ENCODE measurements at places on chromosomes 11 and 22. TPM values are rescaled to one million over a fixed set of nuclear protein-coding genes. Genes with fewer than 3 reads are reported as not detected.

DNA sequence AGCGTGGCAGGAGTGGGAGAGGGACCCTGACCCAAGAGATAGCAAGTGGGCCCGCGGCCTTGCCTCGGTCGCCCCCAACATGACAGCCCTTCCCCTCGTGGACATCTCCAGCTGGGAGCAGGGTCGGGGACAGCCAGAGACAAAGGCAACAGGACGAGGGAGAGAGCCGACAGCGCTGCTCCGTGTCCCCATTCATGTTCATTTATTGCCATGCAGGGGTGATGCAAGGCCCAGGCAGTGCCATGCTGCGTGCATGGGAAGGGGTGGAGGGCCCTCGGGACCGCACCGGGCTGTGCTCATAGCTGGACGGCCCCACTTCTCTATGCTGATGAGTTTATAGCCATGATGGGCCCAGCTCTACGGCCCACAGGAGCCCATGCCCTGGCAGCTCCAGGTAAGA lies 12.7 kb downstream of the MRPL23 start:
- no peak for DNase-seq
- H3K27me3 ChIP-seq = no peaks in the 10 kb centered on the region
- H3K4me1 ChIP-seq = no peaks in the 10 kb centered on the region
- no peaks in the 10 kb centered on the region for H3K36me3 ChIP-seq

The FAM227A gene
- 1.5 TPM for total RNA-seq

The FGF19 gene
- total RNA-seq = not detected

The ABTB2 gene
- 5.1 TPM for total RNA-seq

GRCh38 chr11:19253817-19254216 lies 13.1 kb upstream of the E2F8 start:
- no peak overlapping the region for H3K4me3 ChIP-seq
- H3K27ac ChIP-seq = no peak overlapping the region
- no peak for DNase-seq
- no peaks in the 10 kb centered on the region for H3K36me3 ChIP-seq
- H3K4me1 ChIP-seq = peaks cover 8% of the 10 kb centered on the region
- peaks cover 7% of the 10 kb centered on the region for H3K27me3 ChIP-seq
